ENCODE measurements at places on chromosomes 6 and 20. TPM values are rescaled to one million over a fixed set of nuclear protein-coding genes. Genes with fewer than 3 reads are reported as not detected.

The MICA gene
- 34.9 TPM for total RNA-seq

- DNase-seq = no peak
These were observed 2.7 kb upstream of the C6orf163 start for GRCh38 chr6:87341899-87342298.

DNA sequence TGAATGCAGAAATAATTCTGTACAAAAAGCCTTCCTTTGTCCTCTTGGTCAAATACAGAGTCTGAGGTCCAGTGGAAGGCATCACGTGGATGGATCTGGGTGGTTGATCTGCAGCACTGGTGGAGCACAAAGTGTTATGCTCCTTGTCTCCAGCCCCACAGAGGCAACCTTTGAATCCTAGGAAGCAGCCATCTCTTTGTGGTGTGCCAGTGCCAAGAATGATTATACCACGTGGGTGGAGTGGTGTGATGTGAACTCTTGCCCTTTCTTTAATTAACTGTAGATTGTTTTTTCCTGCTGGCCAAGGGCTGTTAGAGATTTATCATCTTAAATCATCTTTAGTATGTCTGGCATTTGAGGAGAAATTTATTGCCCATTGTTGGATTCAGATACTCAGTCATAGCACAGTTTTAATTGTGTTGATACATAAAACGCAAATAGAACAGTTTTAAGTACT is 31.1 kb downstream of the NCOA7 start:
- DNase-seq = peak; percentile 36

The SCRT2 gene
- total RNA-seq = not detected

The CTAGE9 gene
- not detected for total RNA-seq

- no peak for DNase-seq
These were observed 33.0 kb downstream of the RRBP1 start for GRCh38 chr20:17648791-17649730.

GRCh38 chr6:69366831-69367230 is 430.0 kb downstream of the LMBRD1 start:
- no peak for DNase-seq

DNA sequence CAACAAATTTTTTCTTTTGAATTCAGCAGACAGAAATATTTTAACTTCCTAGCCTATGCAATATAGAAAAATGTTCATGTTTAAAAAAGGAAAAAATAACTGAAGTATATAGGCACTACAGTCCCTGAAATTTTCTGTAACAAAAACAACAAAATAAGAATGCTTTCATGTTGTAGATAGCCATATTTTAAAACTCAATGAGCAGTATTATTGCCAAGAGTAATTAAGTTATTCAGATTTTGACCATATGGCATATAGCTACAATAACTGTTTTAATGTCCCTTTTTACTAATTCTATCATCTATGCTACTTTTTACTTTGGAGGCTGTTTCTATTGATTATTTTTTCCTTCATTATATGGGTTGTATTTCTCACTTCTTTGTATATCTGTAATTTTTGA is 283.3 kb upstream of the RIMS1 start:
- DNase-seq = no peak

The ZSWIM1 gene
- total RNA-seq = 6.8 TPM

The ACAT2 gene
- total RNA-seq = 110 TPM

DNA sequence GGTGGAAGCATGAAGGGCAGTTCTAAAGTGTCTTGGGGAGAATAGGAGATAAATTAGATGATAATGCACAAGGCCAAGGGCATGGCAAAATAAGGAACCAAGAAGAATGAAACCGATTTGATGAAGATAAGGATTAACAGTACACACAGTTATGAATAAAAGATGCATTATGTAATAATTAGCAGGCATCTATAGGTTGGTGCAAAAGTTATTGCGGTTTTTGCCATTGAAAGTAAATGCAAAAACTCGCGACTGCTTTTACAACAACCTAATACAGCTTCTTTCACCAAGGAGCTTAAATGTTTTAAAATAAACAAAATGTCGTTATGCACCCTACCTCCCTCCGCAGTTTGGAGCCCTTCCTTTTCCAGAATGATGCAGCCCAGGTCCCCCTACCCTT is 29.0 kb downstream of the MAS1 start:
- DNase-seq = no peak

The WFDC2 gene
- not detected for total RNA-seq

DNA sequence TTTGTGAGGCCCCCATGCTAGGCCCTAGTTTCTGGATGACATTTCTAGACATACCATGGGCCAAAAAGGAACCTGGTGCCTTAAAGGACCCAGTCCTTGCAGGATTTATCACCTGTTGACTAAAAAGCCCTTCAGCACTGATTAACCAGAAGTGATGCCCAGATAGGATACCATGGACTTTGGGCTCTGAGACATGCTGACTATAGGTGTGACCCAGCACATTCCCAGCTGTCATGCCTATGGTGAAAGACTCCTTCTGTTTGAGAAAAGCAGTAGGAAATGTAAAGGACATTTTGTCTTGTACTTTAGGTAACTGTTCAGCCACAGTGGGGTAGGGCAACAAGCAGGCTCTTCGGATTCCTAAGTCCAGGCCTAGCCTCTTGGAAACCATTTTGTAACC is 724.2 kb downstream of the CD109 start:
- no peak for DNase-seq

The SAPCD1 gene
- total RNA-seq = 0.27 TPM

The HLA-DMB gene
- 0.23 TPM for total RNA-seq

The PAK5 gene
- total RNA-seq = 0.46 TPM

- DNase-seq = peak; percentile 11
These were observed 194.2 kb upstream of the CNR1 start for GRCh38 chr6:88360203-88360797.

DNA sequence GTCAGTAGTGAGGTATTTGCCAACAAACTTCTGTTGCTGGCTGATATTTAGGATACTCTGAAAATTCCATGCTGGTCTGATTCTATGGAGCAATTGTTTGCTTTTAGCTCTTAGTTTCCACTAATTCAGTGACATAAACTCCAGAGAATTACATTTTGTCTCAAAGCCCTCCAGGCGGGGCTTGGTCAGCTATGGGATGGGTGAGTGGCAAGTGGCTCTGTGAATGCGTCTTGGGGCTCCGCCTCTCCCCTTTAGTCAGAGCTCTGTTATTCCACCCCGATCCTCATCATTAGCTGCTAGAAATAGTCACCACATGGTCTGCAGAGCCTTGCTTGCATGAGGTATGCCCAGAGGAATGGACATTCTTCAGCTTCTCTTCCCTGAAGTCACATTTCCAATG is 540.6 kb downstream of the QKI start:
- DNase-seq = peak; percentile 48

- DNase-seq = peak; percentile 32
These were observed 636.0 kb downstream of the BCKDHB start for GRCh38 chr6:80742481-80742880.

- DNase-seq = no peak
These were observed 880.9 kb downstream of the PRIM2 start for GRCh38 chr6:58198301-58198700.

DNA sequence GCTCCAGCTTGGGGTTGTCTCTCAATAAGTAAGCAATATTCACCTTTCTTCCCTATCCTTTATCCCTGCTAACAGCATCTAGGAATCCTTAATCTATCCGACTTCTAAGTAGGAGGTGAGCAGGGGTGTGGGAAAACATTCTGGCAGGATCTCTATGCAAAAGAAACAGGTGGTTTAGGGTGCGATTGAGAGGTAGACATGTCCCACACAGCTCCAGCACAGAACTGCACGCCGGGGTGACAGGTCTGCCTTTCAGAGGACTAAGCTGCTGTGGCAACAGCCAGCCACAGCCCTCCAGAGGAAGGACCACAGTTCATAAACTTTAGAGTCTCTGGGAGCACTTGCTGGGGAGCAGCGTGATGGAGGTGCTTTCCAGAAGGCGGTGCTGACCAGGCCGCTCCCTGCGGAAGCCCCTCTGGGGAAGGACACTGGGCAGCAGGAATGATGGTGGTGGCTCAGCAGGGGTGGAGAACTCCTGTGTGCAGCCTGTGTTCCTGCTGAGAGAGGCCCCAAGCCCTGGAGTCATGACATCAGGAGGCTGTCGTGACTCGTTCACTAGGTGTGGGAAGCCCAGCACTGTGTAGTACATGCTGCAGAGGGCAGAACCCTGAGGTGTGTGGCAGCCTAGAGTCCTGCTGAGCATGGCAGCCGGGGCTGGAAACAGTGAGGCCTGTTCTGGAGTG is 509.6 kb downstream of the PRKN start:
- DNase-seq = no peak

The SLC22A7 gene
- not detected for total RNA-seq

The GDAP1L1 gene
- not detected for total RNA-seq

The HCK gene
- total RNA-seq = 0.15 TPM

DNA sequence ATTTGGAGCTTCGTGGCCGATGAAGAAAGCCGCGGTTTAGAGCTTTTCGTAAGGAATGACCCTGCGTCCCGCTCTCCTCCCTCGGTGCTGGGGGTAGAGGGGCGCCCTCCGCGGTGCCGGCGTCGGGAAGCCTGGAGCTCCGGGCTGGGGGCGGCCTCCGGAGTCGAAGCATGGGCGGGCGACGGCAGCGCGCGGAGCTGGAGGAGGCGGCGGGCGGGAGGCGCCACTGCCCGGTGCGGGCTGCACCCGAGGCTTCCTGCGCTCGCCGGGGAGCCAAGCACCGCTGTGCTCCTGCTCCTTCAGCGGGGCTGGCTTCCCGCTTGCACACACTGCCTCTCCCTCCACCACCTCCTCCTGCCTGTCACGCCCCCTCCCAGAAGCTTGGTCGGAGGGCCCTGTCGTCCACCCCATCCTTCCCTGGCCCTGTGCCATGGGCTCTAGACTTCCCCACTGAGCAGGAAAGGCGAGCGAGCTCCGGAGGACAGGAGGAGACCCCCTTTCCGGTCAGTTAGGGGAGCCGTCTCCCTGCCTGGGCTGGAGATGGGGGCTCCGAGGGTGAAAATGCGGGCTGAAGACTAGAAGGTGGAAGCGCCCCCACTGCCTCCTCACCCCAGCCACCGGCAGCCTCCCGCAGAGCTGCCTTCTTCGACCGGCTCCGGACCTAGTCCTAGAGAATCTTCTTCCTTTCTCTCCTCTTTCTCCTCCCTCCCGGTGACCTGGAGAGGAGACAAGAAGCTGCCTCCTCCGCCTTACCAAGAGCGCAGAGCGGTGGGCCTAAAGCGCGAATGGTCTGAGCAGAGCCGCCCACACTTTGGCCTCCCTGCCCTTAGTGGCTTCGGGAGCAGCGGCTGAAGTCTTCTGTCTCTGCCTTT is 1.8 kb downstream of the CDH4 start:
- DNase-seq = peak; percentile 51

The IMPG1 gene
- total RNA-seq = not detected

DNA sequence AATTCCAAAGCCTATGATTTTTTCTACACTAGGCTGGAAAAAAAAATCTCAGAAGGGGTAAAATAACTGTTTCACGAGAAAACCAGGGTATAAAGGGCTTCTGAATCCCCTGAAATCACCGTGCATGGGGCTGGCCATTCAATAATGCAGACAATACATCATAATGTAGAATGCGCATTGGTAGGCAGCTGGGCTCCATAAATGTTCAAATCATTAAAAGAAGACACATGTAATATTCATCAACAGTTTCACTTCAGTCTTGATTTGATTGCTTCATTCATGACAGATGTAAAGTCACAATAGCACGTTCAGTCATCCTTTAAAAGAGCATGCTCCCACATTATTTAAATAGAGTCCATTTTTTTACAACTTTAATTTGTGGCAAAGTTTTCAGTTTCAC is 20.5 kb downstream of the PTCHD4 start:
- DNase-seq = no peak

The HLA-G gene
- not detected for total RNA-seq

The GPR6 gene
- total RNA-seq = not detected

DNA sequence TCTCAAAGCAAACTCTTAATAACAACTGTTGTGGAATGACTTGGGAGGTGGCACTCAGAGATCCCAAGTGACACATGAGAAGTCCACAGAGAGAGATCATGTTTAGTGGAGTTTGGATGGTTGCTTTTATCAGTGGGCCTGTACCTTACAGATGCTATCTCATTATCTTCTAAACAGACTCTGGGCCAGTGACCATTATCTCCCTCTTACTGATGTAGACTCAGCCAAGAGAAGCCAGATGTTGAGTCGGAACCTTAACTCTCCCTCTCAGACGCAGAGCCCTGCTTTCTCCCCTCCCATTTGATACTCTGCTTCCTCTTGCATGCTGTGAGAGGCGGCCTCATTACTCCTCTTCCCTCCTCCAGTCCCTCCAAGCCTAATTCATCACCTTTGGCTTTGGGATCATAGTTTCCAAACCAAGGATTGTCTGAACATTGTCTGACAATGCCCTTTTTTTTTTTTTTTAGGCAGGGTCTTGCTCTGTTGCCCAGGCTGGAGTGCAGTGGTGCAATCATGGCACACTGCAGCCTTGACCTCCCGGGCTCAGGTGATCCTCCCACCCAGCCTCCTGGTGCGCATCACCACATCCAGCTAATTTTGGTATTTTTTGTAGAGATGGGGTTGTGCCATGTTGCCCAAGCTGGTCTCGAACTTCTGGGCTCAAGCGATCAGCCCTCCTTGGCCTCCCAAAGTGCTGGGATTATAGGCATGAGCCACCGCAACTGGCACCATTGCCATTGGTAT is 4.5 kb upstream of the DDR1 start:
- no peak for DNase-seq

Data from Daoy (cell line).